Cortex of kidney (tissue), 1 donor: ENCODE measurements at places on chromosomes 2 and 18.

GRCh38 chr2:230939066-230939591 lies 14.1 kb upstream of the GPR55 start:
- no peak for DNase-seq

GRCh38 chr18:57881818-57882413 lies 78.8 kb upstream of the ATP8B1 start:
- no peak for DNase-seq

DNA sequence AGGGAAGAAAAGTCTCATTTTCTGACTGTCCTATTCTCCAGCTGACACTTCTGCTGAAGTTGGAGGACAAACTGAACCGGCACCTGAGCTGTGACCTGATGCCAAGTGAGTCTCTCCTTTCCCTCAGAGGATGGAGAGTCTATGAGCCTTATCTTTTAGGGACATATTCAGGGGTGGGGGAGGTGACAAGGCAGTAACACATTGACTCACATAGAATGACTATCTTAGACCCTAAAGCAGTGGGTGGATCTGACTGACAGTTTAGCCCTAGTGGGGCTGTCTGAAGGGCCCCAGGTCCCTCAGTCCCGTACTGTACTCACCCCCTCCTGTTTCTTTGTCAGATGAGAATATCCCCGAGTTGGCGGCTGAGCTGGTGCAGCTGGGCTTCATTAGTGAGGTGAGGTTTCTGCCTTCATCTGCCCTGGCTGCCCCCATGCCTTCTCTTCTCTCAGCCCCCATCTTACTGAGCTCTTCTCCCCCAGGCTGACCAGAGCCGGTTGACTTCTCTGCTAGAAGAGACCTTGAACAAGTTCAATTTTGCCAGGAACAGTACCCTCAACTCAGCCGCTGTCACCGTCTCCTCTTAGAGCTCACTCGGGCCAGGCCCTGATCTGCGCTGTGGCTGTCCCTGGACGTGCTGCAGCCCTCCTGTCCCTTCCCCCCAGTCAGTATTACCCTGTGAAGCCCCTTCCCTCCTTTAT lies 805 bp upstream of the KRTCAP3 start:
- no peak for DNase-seq

DNA sequence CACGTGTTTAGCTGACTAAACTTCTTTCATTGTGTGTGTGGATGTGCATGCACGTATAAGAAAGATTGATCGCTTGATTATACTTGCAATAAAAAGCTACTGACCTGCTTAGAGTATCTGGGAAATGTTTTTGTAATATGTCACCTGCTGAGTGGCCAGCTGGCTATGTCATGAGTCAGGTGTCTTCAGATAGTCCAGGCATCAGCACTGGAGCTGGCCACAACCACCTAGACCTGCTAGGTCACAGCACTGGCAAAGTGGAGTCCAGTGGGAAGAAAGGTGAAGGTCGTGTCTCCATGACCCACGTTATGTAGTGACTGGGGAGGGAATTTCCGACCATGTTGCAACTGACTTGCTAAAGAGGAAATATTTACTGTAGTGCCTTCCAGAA lies 147.0 kb downstream of the ESCO1 start:
- DNase-seq = no peak

GRCh38 chr2:60707750-60708371 lies 48.2 kb upstream of the PAPOLG start:
- no peak for DNase-seq
